ENCODE measurements at places on chromosomes 12 and 14. TPM values are rescaled to one million over a fixed set of nuclear protein-coding genes. Genes with fewer than 3 reads are reported as not detected.

DNA sequence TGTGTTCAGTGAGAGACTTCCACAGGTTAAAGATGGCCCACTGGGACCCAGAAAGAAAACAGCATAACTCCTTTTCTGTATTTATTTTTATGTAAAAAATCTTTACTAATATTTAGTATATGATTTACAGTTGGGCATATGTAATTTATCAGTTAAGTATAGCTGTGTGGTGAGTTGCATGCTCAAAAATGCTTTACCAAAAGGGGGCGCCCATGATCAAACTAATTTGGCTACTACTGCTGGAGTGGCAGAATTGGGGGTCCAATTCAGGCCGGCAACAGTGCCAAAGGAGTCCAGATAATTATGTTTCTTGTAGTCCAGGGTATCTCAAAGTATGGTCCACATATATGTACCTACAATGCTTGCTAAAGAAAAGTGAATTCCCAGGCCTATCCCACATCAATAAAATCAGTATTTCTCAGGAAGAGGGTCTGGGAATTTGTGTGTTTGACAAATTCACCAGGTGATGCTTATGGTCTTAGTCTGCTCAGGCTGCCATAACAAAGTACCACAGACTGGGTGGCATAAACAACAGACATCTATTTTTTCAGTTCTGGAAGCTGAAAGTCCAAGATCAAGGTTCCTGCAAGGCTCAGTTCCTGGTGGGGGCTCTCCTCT is 152.0 kb downstream of the KTN1 start:
- no peak for DNase-seq

GZMH gene
- total RNA-seq, result 0.90 TPM

DNA sequence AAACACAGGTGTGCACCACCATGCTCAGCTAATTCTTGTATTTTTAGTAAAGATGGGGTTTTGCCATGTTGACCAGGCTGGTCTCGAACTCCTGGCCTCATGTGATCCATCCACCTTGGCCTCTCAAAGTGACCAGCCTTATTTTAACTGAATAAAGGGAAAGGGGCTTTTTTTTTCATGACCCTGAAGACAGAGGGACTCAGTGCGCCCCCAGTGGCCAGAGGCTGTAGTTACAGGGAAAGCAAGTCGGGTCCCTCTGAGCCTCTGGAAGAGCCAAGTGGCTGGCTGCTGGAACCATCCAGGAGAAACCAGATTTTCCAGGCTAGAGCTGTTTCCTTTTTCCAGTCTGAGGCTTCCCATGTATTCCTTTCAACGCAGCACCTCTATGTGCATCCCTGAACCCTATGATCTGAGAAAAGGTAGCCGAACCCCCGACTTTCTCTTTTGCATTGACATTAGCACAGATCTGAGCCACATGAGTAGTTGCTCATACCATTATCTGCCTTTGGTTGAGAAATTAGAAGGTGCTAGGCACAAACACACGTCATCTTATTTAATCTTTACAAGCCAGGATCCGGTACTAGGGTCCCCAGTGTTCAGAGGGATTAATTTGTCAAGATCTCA is 342.7 kb downstream of the CACNA1C start:
- peak; percentile 85 for DNase-seq

DNA sequence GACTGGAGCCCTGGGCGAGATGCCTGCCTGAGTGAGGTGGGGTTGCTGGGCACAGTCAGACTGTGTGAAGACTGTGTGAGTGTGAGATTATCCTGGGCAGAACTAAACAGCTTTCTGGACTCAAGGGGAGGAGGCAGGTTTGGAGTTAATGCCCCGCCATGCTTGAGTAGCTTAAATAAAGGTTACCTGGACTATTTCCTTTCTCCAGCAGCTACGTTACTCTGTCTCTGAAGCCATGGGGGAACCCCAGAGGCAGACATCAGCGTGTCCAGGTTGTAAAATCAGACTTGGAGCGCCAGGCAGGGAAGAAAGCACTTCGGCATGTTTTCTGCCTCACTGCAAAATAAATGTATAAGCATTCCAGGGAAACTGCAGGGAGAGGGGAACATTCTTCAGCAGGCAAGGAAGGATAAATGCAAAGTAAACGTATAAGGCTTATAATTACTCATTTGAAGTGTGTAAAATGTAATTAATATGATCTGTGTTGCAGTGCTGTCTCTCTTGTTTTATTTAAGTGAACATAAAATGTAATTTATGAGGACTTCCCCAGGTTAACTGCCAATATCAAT is 129.7 kb downstream of the CHST11 start:
- no peak for DNase-seq

TMCC3 gene
- total RNA-seq, result 21.2 TPM

KRT6A gene
- not detected for total RNA-seq

All from posterior vena cava (tissue), 2 donors.